Stimulated activated CD8-positive, alpha-beta memory T cell treated with anti-CD3 and anti-CD28 coated beads, Interleukin-2, amount 100 ng/mL, for 1 hour (primary cell): ENCODE measurements at places on chromosomes 1 and 21.
A peak's percentile ranks its signal among the peaks of the same experiment; 100 is the strongest.

DNA sequence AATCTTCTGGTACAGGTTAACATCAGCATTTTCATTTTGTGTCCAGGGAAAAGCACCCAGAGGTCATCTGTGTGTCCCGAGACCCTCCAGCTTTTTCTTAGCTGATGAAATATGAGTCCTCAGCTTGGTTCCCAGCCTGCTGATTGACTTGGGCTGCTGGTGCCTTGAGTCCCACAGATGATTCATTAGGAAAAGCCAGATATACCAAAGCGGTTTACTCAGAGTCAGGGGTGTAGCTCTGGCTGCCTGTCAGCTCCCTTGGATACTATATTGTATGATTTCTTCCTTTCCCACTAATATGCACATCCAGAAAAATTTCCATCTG, 43.7 kb upstream of the MAB21L3 start:
- no peak for DNase-seq

DNA sequence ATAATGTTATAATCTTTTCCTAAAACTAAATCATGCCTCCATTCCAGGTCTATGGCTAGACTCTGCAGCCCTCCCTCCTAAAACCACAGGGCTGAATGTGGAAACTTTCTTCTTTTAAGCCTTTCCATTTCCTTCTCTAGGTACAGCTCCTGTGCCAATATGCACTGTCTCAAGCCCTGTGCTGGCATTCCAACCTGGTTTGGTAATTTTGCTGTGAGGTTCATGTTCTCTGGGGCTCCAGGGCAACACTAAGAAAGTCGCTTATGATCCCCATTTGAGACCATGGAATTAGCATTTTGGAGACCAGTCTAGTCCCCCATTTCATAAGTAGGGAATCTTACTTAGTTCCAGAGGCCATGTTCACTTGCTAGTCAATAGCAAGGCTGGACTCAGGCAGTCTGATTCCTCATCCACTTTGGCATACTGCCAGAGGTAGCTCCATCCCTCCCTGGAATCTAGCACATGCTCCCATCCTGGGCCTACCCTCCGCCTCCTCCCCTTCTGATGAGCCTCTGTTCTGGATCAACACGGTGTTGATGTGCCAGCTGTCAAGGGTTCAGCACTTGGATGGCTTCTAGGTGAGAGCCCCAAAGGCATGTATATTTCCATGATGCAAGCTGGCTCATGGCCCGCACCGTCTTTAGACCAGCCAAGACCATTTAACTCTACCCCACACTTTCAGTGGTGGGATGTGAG, 36.5 kb downstream of the ZMYND12 start:
- DNase-seq, result no peak

- no peak for DNase-seq
Observed at GRCh38 chr1:17573518-17574041, 34.1 kb downstream of the ARHGEF10L start.

DNA sequence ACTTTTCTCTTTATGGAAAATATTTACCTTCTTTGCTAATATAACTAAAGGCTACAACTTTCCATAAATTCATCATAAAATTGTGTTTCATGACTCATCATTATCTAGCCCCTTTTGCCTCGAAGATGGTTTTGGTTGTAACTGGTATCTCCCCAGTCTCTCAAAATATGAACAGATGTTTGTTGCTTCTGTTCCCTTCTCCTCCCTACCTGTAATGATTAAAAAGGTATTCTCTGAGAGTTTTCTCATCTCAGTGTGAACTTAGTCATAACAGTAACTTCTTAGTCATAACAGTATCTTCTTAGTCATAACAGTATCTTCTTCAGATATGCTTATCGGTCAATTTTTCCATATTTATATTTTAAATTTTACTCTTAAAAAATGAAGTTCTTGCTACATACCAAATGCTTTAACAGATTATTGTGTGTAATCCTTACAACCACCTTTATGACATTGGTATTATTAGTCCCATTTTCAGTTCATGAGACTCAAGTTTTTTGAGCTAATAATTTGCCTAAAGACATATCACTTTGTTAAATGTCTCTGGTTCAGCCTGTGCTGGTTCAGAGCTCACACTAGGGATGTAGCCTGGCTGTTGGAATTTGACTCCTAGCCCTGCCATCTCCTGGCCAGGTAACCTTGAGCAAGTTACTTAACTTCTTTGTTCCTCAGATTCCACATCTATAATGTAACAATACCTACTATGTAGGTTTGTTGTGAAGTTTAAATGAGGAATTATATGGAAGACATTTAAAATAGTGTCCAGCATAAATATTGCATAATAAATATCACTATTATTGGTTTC, 32.6 kb downstream of the ATP1B1 start:
- DNase-seq, result no peak

DNA sequence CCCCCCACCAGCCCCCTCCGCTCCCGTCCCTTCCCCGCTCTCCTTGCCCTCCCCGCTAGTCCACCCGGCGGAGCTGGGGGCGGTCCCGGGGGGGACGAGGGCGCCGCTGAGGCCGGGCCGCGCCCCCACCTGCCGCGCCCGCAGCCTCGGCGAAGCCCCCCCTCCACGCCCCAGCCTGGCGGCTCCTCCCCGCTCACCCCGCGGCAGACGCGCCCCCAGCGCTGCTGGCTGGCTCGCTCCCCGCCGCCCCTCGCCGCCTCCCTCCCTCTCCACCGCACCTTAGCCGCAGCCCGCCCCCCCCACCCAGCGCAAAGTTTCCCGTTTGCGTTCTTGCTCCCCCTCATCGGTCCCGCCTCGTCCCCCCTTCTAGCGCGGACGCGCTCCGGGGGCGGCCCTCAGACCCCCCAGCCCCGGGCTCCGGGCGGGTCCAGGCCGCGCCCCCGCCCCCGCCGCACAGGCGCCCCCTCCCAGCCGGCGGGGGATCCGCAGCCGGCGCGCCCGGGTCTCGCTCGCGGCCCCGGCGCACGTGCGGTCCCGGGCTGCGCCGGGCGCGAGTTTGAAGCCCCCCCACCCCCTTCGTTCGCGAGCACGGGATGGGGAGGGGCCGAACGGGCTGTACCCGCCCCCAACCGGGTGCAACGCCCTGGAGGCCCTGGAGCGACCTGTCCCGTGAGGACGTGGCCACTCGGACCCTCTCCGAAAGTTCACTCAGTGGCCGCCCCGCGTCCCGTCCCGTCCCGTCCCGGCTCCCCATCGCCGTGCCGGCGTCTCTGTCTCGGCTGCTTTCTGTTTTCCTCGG, 623 bp downstream of the PTPRF start:
- no peak for DNase-seq

DNA sequence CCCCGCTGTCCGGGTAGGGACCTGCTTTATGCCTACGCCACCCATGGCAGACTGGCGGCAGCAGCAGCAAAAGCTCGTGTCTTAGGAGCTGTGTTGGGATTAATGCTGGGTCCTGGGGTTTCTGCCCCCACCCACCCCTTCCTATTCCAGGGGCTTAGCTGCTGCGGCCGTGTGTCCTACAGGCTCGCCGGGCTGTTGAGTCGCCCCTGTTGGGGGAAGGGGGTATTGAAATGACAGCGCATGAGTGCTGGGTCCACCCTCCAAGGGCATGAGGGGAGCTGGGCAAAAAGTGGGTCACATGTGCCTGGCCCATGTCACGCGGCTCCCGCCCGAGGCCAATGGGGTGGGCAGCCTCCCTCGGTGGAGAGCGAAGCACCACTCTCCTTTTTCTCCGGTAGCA, 118.3 kb upstream of the COL6A1 start:
- DNase-seq, result no peak

GRCh38 chr1:27526569-27527222, 36.7 kb upstream of the WASF2 start:
- DNase-seq, result no peak

DNA sequence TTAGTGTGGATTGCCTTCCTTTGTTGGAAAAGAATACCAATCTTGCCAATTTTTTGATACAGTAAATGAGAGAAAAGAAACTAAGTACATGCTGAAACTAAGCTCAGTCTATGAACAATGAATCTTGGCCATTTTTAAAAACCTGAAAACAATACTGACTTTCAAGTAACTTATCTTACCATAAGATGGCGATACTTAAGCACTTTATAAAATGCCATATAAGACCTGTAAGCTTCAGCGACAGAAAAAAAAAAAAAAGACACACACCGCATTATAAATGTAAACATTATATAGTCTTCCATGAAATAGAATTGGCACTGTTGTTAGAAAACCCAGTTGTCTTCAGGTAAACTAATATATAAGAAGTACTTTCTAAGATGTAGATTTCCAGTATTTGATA, 3.0 kb downstream of the OLFM3 start:
- no peak for DNase-seq

DNA sequence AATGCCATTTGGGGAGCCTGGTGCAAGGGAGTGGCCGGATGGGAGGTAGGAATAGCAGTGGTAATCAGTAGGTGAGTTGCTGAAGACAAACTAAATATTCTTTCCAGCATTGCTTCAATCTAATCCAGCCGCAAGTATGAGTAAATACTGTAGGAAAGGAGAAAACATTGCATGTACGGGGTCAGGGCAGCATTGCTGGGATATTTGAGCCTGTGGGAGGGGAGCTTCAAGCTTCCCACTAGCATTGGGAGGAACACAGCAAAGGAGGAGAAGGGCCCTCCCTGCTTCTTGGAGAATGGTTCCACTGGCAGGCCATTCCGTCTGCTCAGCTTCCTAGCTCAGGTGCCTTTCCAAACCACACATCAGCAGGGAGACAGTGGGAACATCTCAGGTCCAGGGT, 15.2 kb downstream of the CAPN2 start:
- DNase-seq, result no peak

DNA sequence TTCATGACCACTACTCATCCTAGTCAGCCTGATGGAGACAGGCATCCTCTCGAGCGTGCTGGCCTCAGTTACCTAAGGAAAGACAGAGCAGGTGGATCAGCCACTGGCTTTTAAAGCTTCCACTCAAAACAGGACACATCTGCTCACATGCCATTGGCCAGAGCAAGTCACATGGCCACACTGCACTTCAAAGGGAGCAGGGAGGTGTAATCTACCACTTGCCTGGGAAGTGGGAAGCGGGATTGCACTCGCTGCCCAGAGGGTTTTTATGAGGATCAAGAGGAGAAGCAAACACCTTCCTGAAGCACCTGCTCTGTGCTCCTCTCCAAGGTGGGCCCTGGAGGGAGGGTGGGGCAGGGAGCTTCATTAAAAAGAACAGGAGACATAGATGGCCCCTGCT, 108.0 kb downstream of the TAS1R2 start:
- DNase-seq, result no peak

DNA sequence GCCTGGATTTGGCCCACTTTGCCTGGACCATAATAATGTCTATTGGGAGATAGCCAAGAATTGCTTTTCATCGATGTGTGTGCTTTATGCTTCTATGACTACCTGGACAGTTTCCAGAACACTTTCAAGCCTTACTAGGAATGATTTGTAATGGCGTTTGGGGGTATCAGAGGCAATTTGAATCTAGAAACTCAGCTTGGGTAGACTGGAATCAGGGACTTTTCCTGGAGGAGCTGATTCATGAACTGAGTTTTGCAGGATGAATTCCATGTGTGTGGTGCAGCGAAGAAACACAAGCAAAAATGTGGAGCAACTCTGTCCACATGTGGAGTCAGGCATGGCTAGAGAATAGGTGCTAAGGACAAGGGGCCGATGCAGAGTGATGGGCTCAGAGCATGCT, 11.9 kb upstream of the TMEM61 start:
- DNase-seq, result no peak

DNA sequence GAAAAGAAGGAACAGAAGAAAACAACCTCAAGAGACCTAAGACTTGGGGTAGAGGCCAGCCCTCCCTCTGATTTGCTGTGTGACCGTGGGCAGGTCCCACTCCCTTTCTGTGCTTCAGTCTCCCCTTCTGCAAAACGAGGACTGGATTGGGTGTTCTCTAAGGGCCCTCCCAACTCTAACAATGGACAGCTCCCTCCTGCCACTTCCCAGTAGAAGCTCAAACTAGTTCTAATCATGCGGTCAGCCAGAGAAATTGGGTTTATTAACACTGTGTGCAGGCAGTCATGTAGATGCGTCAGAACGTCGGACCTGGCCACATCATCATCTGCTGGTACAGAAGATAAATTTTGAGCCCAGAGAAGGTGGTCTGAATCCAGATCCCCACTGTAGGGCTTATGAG, 1.6 kb upstream of the PADI4 start:
- no peak for DNase-seq

DNA sequence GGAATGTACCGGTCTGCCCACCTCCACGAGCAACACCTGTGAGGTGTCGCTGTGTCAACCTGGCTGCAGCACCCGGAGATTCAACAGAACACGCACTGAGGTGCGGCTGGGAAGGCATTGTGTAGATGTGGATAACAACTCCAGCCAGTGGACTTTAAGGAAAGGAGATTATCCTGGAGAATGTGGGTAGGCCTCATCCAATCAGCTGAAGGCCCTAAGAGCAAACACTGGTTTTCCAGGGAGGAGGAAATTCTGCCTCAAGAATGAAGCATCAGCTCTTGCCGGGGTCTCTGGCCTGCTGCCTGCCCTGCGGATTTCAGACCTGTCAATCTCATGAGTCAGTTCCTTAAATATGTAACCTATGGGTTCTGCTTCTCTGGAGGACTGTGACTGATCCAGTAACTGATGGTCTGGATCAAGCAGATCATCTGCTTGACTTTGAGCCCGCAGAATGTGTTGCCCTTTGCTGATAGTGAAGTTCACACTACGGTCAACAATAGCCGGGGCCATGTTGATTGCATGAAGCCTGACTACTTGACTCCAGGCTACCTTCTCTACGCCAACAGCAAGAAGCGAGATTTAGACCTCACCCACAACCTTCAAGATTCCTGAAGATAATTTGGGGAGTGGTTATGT, 15.9 kb upstream of the PRDM15 start:
- no peak for DNase-seq

GRCh38 chr1:177772386-177772960, 197.4 kb downstream of the SEC16B start:
- no peak for DNase-seq

- no peak for DNase-seq
Observed at GRCh38 chr1:232507571-232507970, 122.4 kb downstream of the SIPA1L2 start.

DNA sequence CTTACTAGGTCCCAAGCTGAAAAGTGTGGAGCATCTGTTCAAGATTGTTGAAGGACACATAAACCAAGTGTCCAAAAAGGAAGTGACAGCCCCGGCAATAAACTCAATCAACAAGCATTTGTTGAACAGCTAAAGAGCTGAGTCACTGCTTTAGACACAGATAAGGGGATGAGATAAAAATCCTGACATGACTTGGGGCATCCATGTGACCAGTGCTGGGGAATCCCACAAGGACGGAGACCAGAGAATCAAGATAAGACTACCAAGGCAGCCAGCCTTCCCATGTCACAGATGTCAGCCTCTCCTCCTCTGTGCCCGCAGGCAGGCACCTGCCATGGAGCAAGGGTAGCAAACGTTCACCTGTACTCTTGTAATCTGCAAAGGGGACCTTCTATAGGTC, 118.6 kb upstream of the KAZN start:
- no peak for DNase-seq

GRCh38 chr1:229288516-229288915, 17.6 kb downstream of the RAB4A start:
- DNase-seq, result no peak

- peak; percentile 57 for DNase-seq
Observed at GRCh38 chr1:111222308-111223125, 5.0 kb upstream of the CHI3L2 start.
